Thyroid gland (tissue), 4 donors: ENCODE measurements at places on chromosomes 7 and 10.
A peak's percentile ranks its signal among the peaks of the same experiment; 100 is the strongest.

DNA sequence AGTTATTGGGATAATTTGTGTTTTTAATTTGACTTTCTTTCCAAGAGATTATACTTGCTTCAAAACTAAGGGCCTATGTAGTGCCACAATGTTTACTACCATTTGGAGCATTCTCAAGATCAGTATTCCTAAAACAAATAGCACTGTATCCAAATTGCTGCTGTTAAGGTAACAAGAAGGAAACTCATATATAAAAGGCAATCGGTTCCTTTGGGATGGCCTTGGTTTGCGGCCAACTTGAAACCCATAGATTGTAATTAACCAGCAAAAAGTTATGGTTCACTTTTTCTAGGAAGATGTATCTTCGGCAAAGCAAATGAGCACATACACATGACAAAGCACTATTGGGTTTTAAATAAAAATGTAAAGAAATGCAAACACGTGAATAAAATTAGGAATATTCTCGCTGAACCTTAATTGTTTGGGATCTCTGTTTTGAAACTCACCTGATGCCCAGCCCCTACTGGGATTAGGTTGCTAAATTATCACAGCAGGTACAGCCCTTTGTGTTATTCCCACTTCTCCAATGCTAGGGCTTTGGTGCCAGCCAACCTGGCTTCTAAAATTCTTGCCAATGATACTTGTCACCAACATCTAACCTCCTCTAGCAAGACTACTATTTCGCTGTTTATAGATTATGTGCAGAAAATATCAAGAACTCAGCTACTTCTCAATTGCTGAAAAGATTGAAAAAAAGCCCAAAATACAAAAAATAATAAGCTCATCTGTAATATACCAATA lies 16.0 kb downstream of the CDNF start:
- no peak for DNase-seq

GRCh38 chr10:101830322-101831168 lies 12.3 kb upstream of the OGA start:
- peak; percentile 93 for DNase-seq

GRCh38 chr10:71832967-71833366 lies 18.1 kb downstream of the PSAP start:
- no peak for DNase-seq

GRCh38 chr7:91168871-91169829 lies 95.1 kb upstream of the FZD1 start:
- DNase-seq = no peak

- DNase-seq = no peak
Measured at GRCh38 chr7:65892161-65892560, 19.3 kb downstream of the VKORC1L1 start.

GRCh38 chr10:103281753-103282152 lies 4.8 kb downstream of the INA start:
- DNase-seq = no peak

DNA sequence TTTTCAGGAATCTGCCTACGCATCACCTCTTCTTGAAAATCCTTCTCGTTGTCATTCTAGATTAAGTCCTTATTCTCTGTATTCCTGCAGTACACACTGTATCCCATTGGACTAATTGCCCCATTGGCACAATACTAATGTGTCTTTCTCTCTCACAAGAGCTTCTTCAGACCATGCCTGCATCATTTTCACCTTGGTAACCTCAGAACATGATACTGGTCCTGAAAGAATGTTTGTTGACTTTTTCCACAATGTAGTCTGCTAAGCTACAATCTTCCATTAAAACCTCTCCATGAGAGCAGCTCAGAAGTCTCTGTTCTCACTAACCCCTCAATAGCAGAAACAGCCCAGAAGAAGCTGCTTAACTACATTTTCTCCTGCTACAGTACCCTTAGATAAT lies 270.7 kb downstream of the PCDH15 start:
- no peak for DNase-seq

DNA sequence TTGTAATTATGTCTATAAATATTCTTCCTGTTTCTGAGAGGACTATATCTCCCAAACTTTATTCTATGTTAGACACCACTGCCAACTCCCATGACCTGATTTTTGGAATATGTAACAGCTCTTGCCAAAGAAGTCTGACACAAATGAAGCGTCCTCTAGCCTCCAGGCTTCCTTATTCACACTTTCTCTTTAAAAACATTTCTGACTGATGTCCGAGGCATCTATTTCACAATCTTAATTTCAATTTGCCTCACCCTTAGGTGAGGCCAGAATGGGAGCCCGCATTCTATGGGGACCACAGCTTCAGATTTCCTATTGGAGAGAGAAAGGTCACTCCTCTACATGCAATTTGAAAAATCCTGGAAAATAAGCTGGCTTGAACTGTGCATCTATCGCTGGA lies 873.2 kb downstream of the GATA3 start:
- DNase-seq = no peak

DNA sequence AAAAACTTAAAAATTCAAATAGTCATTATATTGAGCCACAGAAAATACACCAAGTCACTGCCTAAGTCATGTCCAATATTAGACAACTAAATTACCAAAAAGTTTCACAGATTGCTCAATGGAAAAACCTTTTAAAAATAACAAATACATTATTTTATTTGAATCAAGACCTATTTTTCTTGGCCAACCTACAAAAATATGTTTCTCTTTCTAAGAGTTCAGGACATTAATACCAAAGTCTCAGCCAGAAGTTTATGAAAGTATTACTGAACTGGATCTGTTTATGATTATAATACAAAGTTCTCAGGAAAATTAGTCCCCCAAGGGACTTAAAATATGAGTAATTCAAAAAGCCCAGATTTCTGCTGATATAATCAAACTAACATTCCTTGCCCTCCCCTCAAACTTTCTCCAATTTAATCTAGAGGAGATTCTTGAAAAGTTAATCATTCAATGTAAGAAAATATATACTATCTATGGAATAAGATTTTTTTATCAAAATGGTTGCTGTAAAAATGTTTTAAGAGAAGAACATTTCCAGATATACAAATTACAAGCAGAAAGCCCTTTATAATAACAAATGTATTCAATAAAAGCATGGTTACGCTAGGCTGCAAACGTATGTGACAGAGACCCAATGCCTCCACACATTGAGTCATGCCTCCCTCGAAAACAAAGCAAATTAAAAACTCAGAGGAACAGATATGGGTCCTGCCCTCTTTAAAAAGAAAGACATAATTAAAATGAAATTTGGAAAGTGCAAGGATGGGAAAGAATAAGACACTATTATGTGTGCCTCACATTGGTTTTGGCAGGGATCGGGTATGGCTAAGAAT lies 381.6 kb downstream of the PARD3 start:
- DNase-seq = no peak
